ENCODE measurements at places on chromosomes 1 and 21. TPM values are rescaled to one million over a fixed set of nuclear protein-coding genes. Genes with fewer than 3 reads are reported as not detected.

Gene C1orf116
- total RNA-seq, result 0.04 TPM

Gene ST6GALNAC3
- total RNA-seq, result 23.6 TPM

Gene ADGRB2
- total RNA-seq, result 7.1 TPM

Gene NUDT4B
- 21.5 TPM for total RNA-seq

Gene FAM3B
- total RNA-seq, result not detected

Gene PFDN2
- 74.1 TPM for total RNA-seq

Gene CELA2A
- not detected for total RNA-seq

Gene GPR157
- 2.1 TPM for total RNA-seq

Gene SLFNL1
- 0.19 TPM for total RNA-seq

Gene HTR1D
- total RNA-seq, result 2.0 TPM

Gene CHI3L2
- total RNA-seq, result not detected

Gene HTR6
- total RNA-seq, result not detected

Gene CFHR1
- total RNA-seq, result not detected

DNA sequence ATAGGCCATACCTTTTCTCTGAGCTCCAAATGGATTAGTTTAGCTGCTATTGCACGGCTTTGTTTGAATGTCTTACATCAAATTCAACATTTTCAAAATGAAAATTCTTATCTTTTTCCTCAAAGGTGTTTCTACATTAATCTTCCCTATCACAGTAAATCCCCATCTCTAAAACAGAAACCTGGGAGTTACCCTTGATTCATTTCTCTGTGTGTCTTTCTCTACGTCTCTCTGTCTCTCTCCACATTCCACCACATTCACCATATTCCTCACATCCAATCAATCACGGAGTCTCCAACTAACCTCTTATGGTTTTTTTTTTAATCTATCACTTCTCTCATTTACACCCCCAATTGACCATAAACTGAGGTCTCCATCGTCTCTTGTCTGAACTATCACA, 24.1 kb downstream of the PTGER3 start:
- no peak for DNase-seq

GRCh38 chr1:162391790-162392563, 10.4 kb downstream of the C1orf226 start:
- peak; percentile 81 for DNase-seq

GRCh38 chr1:13830616-13831280, 130.8 kb downstream of the PRDM2 start:
- no peak for DNase-seq

GRCh38 chr1:58256041-58256440, 290.5 kb downstream of the OMA1 start:
- DNase-seq, result no peak

- no peak for DNase-seq
Measured at GRCh38 chr1:155169541-155169940, 3.6 kb downstream of the KRTCAP2 start.

DNA sequence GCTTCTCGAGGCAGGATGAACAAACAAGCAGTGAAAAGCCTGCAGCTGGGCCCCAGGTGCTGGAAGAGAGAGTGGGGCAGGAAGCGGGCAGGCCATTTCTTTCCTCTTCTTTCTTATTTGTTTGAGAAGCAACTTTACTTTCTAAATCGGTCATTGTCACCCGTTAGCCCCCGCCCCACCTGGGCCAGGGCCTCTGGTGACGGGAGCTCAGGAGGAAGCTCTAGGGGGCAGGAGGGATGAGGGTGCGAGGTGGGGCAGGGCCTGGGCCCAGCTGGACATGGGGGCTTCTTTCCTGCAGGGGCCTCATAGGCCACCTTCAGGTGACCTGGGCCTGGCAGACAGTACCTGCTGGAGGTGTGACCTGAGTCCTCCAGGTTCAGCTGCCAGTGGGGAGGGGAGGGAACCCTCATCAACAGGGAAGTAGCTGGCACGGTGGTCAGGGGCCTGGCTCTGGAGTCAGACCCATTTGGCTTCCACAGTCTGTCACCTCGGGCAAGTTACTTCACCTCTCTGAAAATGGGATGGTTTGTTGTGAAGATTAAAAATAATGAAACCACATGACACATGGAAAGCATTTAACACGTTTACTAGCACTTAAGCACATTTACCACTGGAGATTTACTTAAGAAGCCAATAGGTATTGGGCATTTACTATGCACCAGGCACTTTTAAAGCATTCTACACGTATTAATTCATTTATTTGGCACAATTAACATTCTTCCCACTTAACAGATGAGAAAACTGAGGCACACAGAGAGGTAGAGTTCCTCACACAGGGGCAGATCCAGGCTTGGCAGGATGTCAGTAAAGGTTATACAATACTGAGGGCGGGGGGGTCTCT, 54.1 kb upstream of the ID3 start:
- DNase-seq, result no peak

DNA sequence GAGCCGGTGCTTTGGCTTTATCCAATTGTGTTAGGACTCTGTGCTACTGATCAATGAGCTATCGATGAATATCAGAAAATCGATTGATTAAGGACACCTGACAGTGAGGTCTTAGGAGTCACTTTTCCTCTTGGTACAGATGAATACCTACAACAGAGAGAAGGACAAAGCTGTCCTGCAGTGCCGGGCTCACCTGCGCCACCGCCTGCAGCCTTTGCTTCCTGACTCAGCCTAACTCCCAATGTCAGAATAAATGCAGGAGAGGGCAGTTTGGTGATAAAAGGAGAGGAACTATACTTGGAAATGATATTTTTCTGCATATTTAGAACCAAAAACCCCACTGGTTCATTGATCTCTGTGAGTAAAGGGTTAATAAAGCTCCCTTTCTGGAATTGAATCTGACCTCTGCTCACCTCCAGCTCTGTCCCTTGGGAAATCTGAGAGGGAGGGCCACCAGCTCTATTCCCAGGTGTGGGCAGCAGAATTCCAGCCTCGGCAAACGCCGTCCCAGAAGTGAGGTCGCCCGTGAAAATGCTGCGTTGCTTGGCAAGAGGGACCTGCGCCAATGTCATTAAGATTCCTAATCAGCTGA, 39.3 kb downstream of the POFUT2 start:
- no peak for DNase-seq

- peak; percentile 76 for DNase-seq
Measured at GRCh38 chr1:5481889-5482288, 510.3 kb downstream of the NPHP4 start.

- DNase-seq, result no peak
Measured at GRCh38 chr1:43140583-43140982, 31.5 kb downstream of the EBNA1BP2 start.

- no peak for DNase-seq
Measured at GRCh38 chr1:18018366-18018765, 89.2 kb upstream of the IGSF21 start.

- DNase-seq, result no peak
Measured at GRCh38 chr1:172708452-172708851, 49.5 kb downstream of the FASLG start.

- no peak for DNase-seq
Measured at GRCh38 chr1:152961226-152961891, 9.1 kb upstream of the SPRR4 start.

GRCh38 chr1:98086156-98086555, 165.3 kb upstream of the DPYD start:
- no peak for DNase-seq

- DNase-seq, result peak; percentile 78
Measured at GRCh38 chr1:178037510-178038253, 56.2 kb upstream of the RASAL2 start.

DNA sequence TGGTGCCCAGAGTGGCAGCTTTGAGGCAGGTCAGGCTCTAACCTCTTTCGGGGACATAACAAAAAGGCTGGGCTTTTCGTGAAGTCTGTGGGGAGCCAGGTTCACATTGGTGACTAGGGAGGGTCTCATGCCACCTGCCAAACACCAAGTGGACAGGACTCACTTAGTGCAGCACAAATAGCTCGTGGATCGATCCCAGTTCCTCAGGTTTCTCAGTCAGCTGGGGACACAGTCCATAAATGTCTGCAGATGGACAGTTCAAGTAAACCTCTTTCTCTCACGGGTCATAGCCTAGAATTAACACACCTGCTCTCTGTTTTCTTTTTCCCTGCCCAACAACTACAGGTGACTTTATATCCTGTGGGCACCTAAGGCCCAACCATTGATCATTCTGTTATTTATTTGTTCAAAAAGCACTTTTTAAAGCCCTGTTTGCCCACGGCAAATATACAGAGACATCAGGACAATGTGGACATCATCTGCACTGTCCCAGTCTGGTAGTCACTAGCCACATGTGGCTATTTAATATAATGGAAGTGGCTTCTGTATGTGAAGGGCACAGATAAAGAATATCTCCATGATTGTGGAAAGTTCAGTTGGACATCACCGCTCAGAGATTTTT, 53.5 kb downstream of the CAPN2 start:
- no peak for DNase-seq

GRCh38 chr1:114034567-114035303, 55.5 kb downstream of the OLFML3 start:
- no peak for DNase-seq

- DNase-seq, result peak; percentile 18
Measured at GRCh38 chr1:215599418-215600074, 32.4 kb downstream of the KCTD3 start.

DNA sequence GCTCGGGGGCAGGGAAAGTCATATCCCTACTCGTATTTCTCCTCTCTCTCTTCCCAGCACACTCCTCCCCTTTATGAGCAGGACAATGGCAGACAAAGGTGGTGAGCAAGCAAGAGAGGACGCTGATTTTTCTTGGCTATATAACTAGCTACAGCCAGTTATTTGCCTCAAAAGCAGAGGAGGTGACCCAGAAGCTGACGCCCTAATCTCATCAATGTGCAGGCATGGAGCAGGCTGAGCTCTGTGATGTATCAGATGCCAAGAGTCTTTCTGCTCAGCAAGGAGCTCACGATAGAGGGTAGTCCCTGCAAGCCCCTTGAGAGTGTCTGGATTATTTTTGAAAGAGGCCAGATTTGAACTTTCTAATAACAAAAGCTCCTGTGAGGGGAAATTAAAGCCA, 75.5 kb downstream of the ASTN1 start:
- peak; percentile 24 for DNase-seq

DNA sequence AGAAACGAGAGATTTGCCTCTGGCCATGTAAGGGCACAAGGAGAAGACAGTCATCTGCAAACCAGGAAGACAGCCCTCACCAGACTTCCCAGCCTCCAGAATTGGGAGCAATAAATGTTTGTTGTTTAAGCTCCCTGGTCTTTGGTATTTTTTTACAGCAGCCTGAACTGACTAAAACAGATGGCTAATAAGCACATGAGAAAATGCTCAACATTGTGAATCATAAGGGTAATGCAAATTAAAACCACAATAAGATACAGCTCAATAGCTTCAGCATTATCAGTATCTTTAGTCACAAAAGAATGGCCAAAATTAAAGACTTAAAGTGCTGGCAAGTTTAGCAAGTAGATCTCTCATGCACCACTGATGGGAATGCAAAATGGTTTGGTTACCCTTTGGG, 11.7 kb downstream of the UBE2G2 start:
- no peak for DNase-seq

DNA sequence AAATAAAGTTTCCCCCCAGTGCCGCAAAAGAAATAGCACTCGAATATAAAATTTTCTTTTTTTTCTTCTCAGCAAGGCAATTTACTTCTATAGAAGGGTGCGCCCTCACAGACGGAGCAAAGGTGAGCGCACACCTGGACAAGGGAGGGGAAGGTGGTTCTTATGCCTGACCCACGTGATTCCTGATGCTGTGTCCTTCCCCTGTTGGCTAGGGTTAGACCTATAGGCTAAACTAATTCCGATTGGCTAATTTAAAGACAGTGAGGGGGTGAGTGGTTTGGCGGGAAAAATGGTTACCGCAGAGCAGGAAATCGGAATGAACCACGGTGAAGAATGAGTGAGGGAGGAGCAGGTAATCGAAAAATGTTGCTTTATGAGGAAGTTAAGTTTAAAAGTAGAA, 607 bp upstream of the FAAH start:
- peak; percentile 79 for DNase-seq

GRCh38 chr1:40384413-40384762, 10.9 kb downstream of the SMAP2 start:
- no peak for DNase-seq

DNA sequence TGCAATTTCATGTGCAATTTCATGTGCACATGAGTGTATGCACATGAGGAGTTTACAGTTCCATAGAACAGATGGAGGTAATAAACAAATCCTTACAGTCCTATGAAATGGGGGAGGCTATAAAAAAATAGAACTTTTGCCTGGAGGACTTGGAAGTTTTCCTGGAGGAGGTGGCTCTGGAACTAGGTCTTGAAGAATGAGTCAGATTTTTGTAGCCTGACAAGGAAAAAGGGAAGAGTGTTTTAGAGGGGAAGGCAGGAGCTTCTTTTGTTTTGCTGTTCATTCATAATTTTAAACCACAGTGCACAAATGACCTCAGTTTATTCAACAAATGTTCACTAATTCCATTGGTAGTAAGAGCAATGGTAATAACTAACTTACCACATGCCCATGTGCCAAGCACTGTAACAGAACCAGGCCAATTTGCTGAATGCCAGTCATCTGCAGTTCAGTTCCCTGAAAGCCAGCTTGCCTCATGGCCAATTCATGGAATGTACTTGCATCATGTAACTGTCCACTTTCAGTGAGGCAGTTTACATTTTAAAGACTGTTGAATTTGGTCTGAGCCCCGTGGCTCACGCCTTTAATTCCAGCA, 2.7 kb downstream of the DIO1 start:
- no peak for DNase-seq

GRCh38 chr1:245683676-245684075, 528.9 kb downstream of the KIF26B start:
- DNase-seq, result no peak

- DNase-seq, result no peak
Measured at GRCh38 chr1:200022239-200022804, 5.2 kb upstream of the NR5A2 start.

- DNase-seq, result no peak
Measured at GRCh38 chr1:184677344-184677743, 77.3 kb downstream of the EDEM3 start.

GRCh38 chr21:42258885-42259407, 40.0 kb downstream of the ABCG1 start:
- DNase-seq, result no peak

DNA sequence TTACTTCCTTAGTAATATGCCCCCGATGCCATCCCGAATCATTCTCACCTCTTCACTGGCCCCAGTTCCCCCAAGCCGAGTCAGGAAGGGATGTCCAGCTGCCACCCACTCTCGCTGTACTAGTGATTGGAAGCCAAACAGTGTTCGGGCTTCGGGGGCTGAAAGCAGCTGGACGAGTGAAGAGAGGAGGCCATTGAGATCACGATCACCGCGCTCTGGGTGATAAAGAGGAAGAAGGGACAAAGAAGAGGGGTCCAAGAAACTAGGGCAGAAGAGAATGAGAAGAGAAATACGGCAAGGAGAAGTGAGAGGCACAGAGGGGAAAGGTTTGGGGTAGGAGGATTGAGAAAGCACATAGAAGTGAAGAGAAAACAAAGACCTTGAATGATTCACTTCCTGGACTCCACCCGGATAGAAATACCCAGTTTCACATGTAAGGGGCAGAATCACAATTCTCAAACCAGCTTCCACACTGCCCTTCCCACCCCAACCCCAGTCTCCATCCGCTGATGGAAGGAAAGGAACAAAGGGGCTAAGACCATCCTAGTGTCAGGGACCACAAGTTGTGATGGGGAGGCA, 3.7 kb upstream of the SF3B4 start:
- no peak for DNase-seq
